ENCODE measurements at places on chromosomes 7 and 10.

GRCh38 chr7:84043661-84044191 lies 150.9 kb downstream of the SEMA3A start:
- no peak for DNase-seq

- DNase-seq, result no peak
Observed at GRCh38 chr10:71314694-71315225, 4.3 kb upstream of the SLC29A3 start.

DNA sequence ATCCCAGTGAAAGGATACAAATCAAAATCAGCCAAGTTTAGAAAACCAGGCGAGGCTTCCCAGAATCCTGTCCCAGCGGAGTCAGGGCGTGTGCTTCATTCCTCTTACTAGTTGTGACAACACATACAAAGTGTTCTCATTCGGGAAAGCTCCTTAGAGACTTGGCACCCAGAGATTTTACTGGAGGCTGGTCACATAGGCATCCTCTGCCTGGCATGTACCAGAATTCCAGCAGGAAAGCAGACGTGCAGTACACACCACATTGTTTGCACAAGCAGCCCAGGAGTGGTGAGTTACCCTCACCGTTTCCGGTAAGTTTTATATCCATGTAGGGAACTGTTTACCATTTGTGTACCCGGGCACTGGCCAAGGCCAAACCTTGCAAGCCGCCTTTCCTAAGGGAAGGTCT lies 34.9 kb downstream of the MMRN2 start:
- DNase-seq, result no peak

DNA sequence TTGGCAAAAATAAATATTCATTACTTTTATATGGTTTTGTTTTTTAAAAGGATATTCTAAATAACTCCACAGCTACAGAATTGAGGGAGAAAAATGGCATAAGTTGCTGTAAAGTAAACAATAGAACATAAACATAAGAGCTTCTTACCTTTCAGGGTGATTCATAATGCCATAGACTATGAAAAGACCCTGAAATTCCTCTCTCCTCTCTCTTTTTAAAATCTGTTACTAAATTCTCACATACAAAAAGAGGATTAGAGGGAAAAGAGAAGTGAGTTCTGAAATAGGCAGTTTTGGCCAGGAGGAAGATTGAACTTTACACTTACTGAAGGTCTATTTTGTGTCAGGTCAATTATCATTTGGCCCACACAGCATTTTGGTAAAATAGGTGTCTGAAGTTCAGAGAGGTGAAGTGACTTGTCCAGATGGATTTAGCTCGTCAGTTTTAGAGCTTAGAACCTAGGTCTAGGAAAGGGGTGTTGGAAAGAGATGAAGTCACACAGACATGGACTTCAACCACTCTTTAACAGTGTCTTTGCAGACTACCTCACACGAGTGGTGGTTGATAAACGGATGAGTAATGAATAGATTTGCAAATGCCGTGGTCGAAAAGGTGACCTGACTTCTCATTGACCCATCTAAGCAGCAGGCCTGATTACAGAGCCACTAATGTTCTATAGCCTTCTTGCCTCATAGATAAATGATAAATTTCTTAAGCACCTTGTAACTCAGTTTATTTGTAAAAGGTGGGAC lies 190.6 kb upstream of the CCDC6 start:
- no peak for DNase-seq

DNA sequence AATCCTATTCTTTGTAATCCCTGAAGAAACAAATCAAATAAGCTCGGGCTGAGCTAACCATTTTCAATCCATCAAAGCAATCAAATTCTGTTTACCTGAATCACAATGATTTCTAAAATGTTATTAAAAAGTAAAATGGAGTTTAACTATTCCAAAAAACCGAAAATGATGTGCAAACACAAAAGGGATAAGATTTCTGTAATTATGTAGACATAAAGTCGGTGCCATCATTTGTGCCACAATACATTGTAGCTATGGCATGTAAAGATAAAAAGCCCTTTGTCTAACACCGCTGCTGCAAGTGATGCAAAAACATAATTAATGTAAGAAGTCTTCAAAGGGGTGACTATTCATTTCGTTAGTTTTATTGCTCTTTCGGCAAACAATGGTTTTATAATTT lies 125.1 kb upstream of the FAM204A start:
- DNase-seq, result no peak

GRCh38 chr7:18995270-18995671 lies 122.2 kb downstream of the TWIST1 start:
- DNase-seq, result no peak

DNA sequence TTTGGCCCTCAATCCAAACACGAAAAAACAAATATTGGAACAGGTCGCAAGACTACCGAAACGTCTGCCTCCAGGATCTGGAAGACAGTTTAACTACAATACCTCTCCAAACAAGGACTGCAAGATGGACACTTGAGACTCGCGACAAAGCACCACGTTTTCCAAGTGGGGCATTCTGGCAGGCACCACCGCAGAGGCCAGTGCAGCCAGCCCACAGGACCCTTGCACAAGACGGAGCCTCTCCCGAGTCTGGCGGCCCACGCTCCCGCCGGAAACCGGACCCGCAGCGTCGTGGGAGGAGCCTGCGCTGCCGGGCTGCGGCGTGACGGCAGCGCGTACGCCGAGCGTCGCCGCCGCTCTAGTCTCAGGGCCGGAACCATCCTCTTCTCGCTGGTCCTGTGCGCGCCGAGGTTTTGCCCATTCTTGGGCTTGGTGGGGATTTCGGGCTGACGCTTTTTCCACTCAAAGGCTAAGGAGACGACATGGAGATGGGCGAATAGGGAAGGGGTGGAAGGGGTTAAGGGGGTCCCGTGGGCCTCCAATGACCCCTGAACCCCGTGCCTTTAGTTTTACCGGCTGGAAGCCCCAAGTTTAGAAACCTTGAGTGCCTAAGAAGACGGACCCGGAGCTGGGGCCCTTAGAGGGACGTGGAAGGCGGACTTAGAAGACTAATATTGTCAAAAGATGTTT lies at the start of gene ORC5:
Gene ORC5, minus strand, starts transcription at position 283 of the 690 bp plus-strand sequence. Its CDS starts 109 bp downstream, at position 174.
- peak; percentile 67 for DNase-seq

- DNase-seq, result no peak
Observed at GRCh38 chr10:11326241-11326640, 285.2 kb downstream of the USP6NL start.

- no peak for DNase-seq
Observed at GRCh38 chr10:93058139-93058538, 2.5 kb upstream of the CYP26C1 start.

Data from CD4-positive, alpha-beta T cell treated with Interleukin-4 for 4 hours (primary cell).